ENCODE measurements at places on chromosomes 3 and 15.

DNA sequence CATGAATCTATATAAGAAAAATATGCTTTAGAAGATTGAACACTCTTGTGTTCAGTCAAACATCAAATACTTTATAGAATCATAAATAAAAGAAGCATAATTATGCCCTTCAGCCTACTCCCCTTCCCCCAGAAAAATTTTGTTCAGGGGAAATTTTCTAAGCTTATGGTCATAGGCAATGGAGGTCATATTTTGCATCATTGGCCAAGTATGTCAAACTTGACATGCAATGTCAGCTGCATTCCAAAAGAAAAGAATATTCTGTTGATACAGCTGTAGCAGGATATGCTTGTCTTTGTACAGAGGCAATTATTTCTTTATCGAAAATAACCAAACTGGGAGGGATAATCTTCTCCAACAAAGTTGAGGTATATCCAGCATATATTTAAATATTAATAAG lies 328.2 kb downstream of the ZIC1 start:
- DNase-seq, result no peak

DNA sequence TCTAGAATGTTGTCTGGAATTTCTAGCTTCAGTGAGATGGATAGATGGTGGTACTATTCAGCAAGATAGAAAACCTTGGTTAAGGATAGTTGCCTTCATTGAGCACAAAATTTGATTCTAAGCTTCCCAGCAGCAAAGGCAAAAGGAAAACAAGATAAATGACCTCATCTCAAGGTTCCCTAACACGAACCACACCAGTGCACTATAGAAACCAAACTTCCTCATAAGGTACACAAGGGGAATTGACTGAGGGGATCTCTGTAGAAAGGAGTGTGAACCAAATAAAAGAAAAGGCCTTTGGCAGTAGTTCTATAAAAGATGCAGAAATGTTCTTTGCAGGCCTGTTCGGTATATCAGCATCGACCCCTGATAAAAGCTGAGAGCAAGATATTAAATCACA lies 288.9 kb downstream of the SHQ1 start:
- no peak for DNase-seq

GRCh38 chr15:99965376-99965775 lies 232.1 kb upstream of the LYSMD4 start:
- DNase-seq, result no peak

DNA sequence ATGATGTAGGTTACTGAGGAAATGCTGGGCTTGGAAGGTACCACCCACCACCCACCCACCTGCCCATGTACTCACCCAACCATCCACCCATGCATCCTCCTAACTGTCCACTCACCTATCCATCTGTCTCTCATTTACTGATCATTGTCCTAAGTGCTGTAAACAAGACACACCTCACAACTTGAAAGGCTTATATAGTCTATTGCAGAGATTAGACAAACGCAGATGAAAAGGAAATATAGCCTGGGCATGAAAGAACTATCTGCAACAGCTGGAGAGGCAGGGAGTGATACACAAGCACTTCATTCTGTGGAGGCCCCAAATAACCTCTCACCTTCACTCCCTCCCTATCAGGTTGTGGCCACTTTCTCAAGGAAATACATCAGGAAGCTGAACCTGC lies 54.0 kb downstream of the DAPK2 start:
- DNase-seq, result no peak

All from AG04449 (cell line).